ENCODE measurements at places on chromosomes 5 and 9.

GRCh38 chr9:121354141-121354540 lies 15.9 kb downstream of the STOM start:
- DNase-seq, result no peak

DNA sequence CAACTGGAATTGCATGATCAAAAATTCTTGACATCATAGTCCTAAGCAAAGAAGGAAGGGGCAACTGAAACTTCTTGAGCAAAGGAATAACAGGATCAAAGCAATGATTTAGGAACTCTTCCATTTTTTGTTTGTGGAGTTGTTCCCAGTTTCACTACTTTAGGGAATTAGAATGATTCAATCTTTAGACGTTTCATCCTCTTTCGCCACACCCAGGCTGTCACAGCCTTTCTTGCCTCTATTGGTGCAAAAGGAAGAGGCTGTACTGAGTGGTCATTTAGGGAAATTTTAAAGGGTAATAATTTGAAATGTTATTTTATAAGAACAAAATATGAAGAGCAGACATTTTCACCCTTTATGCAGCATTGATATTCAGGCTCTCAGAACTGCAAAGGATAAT lies 1026.0 kb upstream of the ARRDC3 start:
- DNase-seq, result no peak

GRCh38 chr5:142360607-142361120 lies 35.8 kb upstream of the SPRY4 start:
- no peak for DNase-seq

DNA sequence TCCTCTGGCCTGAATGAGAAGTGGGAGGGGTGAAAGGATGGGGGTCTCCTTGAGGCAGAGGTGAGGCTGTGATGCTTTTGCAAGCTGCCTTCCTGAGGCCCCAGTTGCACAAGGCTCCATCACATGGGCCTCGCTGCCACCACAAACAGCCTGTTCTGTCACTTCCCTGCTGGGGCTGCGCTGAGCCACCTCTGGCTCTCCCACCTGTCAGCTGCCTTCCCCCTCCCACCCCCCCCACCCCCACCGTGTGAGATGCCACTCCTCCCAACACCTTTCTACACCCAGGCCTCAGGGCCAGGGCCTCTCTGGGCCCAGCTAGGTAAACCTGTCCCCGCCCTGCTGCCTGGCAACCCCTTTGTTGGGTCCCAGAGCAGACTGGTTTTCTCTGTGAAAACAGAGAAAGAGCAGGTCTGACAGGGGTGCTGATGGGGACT lies 4.5 kb upstream of the PDLIM4 start:
- DNase-seq, result no peak

- DNase-seq, result no peak
Measured at GRCh38 chr5:179800071-179800695, 6.4 kb downstream of the LTC4S start.

GRCh38 chr5:18944771-18945170 lies 1043.2 kb downstream of the CDH18 start:
- no peak for DNase-seq

- DNase-seq, result no peak
Measured at GRCh38 chr5:54146916-54147315, 163.5 kb downstream of the ARL15 start.

DNA sequence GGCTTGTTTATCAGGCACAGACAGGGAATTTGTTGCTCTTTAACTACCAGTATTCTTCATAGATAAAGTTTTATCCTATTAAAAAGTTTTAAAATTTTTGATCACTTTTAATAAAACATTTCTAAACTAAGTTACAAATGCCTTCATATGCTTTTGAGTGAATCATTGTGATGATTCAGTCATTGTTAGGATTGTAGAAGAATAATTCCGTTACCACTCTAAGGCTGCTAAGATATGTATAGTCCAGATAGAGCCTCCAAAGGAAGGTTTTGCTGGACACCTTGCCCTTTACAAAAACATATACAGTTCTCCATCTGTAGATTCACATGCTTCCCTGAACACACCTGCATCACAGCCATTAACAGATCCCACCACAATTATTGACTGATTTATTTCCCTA lies 233.7 kb downstream of the SPOCK1 start:
- DNase-seq, result no peak

- DNase-seq, result no peak
Measured at GRCh38 chr5:81235287-81236072, 2.4 kb downstream of the CKMT2 start.

GRCh38 chr9:105119156-105119555 lies 125.3 kb upstream of the SLC44A1 start:
- DNase-seq, result no peak

DNA sequence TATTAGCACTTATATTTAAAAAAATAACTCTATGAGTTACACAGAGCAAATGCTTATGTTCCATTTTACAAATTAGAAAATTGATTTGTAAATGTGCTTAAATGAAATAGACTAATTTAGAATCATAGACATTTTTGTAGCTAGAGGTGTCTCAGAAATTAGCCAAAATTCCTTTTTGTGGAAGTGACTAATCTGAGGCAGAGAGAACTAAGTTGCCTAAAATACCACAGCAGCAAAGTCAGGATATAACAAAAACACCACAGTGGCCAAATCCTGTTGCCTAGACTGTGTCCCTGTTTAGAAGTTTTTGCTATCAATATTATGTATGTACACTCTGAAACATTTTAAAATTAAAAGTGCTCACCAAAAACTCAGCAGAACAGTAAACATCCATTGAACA lies 18.7 kb downstream of the ADAMTSL1 start:
- DNase-seq, result no peak

- DNase-seq, result no peak
Measured at GRCh38 chr9:88723751-88724150, 188.8 kb downstream of the NXNL2 start.

GRCh38 chr9:113741886-113742854 lies 133.9 kb upstream of the ZNF618 start:
- no peak for DNase-seq

- no peak for DNase-seq
Measured at GRCh38 chr5:148932355-148932935, 106.0 kb downstream of the ADRB2 start.

DNA sequence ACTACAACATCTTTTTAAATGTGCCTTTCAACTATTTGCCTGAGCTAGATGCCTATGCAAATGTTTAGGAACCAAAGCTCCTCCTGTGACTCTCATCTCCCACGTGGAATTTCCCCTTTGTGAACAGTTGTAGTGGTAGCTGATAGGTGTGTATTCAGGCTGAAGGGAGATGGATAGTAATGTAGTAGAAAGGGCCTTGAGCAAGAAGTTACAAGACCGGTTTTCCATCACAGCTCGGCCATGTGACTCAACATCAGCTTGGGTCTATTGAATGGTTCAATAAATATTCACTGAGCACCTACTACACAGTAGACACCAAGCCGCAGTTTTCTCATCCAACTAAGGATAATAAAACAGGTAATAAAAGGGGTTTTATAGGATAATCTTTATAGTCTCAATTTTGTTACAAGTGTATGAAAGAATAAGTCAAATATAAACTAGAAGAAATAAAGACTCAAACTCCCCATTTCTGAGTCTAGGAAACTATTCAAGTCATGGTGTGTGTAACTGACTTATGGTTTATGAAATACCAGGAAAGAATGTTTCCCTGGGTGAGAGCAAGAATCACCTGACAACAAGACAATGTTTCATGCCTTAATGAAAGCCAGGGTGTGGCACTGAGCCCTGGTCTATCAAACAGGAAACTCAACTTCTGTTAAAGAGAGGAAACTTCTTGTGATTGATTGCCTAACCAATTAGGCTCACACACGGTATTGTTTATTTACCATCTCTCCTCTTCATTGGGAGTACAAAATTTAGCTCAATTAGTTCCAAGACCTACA lies 187.1 kb upstream of the SPEF2 start:
- no peak for DNase-seq

DNA sequence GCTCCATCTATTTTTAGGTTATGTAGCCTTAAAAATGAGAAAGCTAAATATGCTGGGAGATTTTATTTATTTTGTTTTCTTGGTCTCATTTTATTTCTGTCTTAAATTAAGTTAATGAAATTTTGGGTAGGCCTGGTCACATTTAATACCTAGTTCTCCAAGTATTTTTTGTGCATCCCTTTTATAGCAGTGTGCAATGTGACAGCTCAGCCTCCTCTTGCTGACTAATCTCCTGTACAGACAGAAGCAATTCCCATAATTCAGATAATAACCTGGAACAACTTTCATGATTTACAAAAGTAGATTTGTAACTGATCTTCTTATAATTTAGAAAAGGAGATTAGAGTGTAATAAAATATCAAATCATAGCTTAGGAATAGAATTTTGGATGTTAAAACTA lies 403.9 kb downstream of the ADGRV1 start:
- DNase-seq, result no peak

GRCh38 chr5:116415182-116415581 lies 159.4 kb downstream of the SEMA6A start:
- DNase-seq, result no peak

DNA sequence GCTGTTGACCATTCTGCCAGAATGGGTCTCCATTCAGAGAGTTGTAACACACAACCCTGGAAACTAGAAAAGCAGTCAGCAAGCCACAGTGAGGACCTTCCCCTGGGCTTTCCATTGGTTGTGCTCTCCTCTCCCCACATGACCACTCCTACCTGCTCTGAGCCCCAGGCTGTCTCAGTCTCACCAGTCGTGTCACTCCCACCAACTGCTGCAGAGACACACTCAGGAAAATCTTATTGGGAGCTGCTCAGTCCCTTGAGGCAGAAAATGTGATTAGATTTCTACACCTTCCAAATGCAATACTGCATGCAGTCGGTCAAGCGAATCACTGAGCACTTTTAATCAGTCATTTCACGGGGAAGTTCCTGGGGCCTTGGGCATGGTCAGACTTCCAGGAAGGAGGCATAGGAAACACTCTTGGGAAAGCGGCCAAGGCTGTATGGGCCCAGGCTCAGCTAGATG lies 284.2 kb upstream of the NMUR2 start:
- no peak for DNase-seq

DNA sequence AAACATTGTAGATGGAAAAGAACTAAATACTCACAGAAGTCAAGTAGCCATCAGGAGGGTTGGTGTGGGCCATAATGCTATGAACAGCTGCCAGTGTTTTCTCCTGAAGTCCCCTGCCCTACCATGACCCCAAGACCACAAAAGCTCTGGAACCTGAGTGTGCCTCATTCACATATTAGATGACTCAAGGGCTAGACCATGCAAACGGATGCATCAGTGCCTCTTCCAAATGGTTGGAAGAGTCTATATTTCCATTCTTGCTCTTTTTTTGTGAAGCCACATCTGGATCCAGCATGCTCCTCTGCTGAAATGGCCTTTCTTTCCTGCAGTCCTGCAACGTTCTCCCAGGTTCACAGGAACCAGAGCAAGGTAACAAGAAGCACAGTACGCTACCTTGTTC lies 136.6 kb upstream of the EPB41L4A start:
- no peak for DNase-seq

DNA sequence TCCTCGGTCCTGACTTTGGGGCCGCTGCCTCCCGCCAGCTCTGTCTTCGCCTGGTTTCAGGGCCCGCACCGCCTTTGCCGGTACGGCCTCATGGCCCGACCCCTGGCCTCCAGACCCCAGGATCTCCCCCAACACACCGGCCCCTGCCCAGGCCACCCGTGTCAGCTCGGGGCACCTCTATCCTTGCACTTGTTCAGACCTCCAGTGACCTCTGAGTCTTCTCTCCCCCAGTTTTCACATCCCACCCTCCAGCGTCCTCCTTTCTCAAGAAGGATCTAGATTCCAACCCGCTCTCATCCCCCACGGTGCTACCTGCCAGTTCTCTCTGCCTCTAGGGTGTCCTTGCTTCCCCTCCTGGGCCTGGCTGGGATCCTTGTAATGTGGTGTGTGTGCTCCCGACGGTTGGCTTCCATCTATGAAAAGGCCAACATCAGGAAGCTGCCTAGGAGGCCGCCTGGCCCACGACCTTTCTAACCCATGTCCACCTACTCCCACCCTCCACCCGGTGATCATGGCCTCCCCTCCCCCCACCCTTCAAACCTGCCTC lies 61.1 kb downstream of the SPATA31C2 start:
- DNase-seq, result no peak

DNA sequence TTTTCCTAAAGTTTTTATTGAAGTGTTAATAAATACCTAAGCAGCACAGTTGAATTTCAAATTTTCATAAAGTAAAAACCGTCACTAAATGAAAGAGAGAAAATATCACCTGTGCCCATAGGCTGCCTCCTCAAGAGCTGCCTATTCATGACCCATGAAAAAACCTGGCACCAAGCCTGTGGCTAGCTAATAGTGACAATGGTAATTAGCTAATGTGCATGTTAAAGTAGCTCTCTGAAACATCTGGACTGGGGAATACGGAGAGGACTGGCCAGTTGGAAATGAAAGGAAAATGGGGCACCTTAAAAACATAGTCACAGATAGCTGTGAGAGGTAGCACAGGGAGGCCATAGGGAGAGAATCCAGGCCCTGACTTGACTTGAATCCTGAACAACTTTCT lies 5.4 kb upstream of the GNE start:
- DNase-seq, result no peak

DNA sequence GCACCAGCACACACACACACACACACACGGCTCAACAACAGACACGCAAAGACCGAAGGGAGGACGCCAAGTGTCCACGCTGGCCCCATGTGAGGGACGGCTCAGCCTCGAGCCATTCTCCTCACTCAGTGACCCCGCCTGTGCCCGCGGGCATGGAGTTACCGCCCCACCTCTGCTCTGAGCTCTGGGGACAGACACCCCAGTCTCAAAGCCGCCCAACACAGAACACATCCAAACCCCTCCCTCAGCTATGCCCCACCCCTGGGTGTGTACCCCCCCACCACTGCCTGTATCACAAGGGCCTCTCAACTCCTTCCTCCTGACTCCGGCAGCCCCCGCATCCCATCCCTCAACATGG lies 81.2 kb downstream of the CAMSAP1 start:
- DNase-seq, result no peak

DNA sequence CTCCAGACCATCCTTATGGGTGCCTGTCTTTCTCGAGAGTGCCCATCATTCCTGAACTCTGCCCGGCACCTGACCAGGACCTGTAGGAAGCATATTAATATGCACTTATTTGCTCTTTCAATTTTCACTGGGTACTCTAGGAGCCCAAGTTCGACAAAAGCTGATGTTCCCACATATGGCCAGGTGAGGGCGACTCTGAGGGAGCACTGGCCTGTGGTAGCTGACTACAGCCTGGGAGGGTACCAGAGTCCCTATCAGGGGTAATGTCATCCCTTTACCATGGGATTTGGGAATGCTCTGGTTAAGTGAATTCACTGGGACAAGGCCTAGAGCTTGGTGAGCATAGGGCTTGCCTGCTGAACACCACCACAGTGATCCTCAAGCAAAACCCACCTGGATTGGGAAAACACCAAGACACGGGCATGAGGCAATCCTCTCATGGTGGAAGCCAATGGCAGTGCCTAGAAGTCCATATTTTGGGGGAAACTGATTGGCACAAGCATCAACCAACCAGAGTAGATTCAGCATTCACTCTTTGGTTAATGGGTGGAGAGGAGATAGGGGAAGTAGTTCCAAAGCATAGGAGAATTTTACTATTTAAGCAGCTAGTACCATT lies 112.2 kb downstream of the MTX3 start:
- DNase-seq, result peak; percentile 22
